ENCODE measurements at places on chromosomes 12 and 14.

DNA sequence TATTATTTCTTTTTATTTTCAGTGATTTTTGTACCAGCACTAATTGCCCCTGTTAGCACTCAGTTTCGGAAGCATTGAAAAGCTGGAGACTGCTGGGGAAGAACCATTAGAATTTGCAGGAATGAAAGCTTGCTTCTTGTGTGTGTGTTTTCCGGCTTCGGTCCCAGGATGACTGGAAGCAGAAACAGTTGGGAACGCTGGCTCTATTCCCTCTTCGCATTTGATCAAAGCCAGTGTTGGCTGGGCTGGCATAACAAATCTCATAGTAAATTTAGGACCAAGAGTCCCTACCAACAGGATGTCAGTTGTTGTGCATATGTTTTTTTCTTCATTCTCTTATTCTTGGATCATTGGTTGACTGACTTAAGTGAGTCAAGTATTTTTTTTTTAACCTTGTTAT lies 53.6 kb upstream of the TRAF3 start:
- DNase-seq: no peak

DNA sequence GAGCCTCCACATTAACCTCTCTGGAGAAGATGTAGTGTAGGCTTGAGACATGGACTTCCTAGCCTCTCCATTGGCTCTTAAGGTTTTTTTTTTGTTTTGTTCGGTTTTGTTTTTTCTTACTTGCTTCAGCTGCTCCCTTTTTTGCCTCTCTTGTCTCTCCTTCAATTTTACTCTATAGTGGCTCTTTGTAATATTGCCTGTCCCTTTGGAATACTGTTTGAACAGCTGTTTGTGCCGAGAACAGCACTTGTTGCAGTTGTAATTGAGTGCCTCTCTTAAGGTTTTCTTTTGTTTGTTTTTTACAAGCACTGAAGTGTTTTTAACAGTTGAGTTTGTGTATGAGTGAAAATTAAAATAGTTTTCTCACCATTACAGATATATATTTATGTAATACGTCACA lies 567.7 kb downstream of the LRFN5 start:
- no peak for DNase-seq

DNA sequence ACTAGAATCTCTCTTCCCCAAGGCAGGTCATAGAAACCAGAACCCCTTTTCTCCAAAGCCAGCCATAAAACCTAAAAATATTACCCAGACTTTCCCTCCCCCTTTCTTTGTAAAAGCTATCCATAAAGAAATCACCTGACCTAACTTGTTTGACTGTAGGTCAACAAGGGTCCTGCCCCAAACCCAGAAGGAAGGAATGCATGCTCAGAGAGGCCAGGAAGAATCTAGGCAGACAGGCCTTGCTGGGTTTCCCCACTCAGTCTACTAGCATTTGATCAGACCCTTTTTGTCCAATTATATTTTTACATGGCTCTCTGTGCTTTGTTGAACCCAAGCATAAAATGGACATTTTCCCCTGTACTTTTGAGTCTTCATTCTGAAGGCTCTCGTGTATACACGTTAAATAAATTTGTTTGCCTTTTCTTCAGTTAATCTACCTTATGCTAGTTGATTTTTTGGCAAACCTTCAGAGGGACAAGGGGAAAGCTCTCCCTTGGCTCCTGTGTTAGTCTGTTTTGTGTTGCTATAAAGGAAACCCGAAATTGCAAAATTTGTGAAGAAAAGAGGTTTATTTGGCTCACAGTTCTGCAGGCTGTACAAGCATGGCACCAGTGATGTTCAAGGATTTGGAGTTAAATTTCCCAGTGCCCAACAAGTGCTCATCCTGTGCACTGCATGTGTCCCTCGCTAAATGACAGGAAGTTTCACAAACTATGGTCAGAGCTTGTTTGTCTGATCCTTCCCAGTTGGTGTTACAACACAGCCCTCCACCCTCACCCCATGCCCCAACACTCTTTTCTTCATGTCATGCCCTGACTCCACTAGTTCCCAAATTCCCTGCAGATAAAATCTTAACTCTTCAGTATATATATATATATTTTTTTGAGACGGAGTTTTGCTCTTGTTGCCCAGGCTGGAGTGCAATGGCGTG lies 14.2 kb upstream of the RASSF3 start:
- no peak for DNase-seq

GRCh38 chr14:34824826-34825225 lies 50.3 kb downstream of the BAZ1A start:
- no peak for DNase-seq

GRCh38 chr14:70087380-70087697 lies 101.4 kb downstream of the SLC8A3 start:
- no peak for DNase-seq

DNA sequence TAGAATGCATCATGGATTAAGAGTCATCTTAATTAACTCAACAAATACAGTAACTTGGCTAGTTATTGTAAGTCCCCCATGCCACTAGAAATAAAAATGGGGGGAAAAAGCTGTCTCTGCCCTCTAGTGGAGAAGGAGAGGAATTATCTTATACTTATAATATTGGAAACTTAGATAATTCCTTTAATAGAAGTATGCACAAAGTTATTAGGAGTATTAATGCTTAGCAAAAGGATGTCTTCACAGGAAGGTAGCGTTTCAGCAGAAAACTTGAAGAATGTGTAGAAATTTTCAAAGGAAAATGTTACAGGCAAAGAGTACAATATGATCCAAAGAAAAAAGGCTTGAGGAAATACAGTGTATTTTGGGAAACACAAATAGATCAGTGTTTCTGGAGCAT lies 19.8 kb downstream of the OR5AU1 start:
- DNase-seq: no peak

DNA sequence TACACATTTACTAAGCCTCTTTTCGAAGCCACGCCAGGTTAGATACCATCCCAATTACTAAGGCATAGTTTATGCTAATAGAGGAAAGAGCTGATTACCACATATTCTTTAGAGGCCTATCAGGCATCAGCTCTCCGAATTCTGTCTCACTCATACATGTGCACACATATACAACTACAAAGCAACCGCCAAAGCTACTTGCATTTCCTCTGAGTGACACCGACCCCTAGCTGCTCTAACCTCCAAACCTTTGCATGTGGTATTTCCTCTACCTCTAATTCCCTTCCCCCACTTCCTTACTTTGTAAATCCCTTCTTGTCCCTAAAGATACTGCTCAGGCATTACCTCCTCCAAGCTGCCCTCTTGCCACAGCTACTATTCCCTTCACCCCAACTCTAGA lies 107.2 kb downstream of the DUSP6 start:
- no peak for DNase-seq

- DNase-seq: no peak
These were observed 197.8 kb upstream of the PZP start for GRCh38 chr12:9405886-9406563.

- DNase-seq: no peak
These were observed 14.4 kb downstream of the TMTC1 start for GRCh38 chr12:29769162-29769858.

DNA sequence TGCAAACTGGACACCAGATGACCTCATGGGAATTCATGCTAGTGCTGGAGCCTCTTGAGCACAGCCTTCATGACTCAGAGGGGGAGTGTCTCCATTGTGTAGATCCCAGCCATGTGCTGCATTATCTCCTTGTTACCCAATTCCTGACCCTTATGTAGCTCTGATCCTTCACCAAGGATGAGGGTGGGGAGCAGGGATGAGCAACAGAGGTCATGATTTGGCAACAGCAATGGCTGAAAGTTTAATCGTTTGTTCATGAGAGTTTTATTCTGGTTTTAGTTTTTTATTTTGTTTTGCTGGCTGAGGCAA lies 9.5 kb upstream of the BDKRB1 start:
- DNase-seq: peak; percentile 97

GRCh38 chr12:67807814-67808213 lies 159.3 kb downstream of the DYRK2 start:
- DNase-seq: no peak

- no peak for DNase-seq
These were observed 2.6 kb upstream of the WNT10B start for GRCh38 chr12:48973941-48974673.

DNA sequence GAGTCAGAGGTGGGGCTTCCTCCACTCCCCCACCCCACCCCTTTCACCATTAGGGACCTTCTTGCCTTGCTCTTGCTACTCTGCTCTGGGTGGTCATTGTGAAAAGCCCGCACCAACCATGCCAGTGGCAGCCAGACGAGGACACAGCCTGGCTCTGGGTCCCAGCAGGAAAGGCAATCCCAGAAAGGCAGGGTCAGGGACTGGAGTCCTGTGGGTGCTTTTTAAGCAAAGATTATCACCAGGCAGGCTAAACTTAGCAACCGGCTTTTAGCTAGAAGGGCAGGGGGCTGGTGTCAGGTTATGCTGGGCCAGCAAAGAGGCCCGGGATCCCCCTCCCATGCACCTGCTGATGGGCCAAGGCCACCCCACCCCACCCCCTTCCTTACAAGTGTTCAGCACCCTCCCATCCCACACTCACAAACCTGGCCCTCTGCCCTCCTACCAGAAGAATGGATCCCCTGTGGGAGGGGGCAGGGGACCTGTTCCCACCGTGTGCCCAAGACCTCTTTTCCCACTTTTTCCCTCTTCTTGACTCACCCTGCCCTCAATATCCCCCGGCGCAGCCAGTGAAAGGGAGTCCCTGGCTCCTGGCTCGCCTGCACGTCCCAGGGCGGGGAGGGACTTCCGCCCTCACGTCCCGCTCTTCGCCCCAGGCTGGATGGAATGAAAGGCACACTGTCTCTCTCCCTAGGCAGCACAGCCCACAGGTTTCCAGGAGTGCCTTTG lies 1.2 kb upstream of the GAPDH start:
- DNase-seq: no peak

DNA sequence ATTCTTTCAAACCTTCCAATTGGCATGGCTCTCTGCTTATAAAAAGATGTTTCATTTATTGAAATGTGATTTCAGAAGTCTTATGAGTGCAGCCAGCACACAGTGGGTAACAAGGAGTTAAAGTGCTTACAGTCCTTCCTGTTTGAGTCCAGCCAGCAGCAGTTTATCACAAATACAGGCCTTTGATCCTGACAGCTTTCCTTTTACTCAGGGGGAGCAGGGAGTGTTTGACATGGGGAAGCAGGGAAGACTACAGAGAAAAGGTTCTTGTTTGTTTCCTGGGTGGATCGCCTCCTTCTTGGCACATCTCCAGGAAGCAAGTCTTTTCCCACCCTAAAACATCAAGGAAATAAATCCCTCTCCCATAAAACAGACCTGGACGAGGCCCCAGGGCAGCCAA lies 216.1 kb downstream of the MSRB3 start:
- DNase-seq: no peak

- no peak for DNase-seq
These were observed 176.6 kb downstream of the EMP1 start for GRCh38 chr12:13373131-13373530.

DNA sequence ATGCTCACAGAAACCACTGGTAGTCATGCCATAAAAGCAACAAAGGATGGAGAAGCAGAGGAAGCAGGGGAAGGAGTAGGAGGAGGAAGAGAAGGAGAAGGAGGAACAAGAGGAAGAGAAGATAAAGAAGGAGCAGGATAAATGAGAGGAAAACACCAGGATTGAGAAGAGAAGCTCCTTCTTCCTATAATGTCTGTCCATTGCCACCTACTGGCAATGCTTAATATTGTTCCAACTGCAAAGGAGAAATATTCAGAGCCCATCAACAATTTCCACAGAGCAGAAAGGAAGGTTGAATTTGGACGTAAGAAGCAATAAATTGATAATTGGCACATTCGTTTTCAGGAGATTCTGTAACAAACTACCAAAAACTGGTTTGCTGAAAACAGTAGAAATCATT lies 898.4 kb downstream of the SLC16A7 start:
- peak; percentile 27 for DNase-seq

DNA sequence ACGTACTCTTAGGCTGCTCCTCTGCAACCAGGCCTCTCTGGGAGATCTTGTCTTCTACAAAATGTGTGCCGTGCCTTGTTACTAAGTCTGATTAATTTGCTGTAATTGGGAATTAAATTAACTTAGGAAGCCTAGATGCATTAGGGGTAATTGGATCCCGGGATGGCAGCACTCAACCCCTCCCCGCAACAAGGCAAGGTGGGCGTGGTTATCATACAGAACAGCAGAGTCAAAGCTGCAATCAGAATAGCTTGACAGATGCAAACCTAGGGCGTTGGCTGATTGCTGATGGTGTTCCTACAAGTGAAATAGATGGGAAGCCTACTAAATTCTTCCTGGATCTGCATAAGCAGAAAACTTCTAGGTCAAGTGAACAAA lies 34.5 kb upstream of the NFYB start:
- DNase-seq: no peak

- no peak for DNase-seq
These were observed 120.0 kb downstream of the CPNE8 start for GRCh38 chr12:38785381-38785780.

DNA sequence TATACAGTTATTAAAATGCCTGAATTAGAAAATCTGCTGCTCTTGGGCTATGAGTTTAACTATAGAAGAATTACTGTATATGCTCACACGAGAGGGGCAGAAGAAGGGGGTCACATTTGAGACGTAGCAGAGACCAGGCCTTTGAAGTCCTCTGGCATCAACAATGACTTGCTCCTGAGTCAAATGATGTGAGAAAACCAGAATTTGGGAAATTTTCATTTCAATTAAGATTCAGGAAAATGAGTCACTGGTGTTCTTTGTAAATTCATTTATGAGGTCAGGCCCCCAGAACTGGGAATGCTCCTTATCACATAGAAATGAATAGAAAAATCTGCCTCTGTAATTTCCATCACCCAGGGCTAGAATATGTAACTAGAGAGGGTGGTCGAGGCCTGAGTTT lies 92.9 kb downstream of the APAF1 start:
- DNase-seq: no peak

DNA sequence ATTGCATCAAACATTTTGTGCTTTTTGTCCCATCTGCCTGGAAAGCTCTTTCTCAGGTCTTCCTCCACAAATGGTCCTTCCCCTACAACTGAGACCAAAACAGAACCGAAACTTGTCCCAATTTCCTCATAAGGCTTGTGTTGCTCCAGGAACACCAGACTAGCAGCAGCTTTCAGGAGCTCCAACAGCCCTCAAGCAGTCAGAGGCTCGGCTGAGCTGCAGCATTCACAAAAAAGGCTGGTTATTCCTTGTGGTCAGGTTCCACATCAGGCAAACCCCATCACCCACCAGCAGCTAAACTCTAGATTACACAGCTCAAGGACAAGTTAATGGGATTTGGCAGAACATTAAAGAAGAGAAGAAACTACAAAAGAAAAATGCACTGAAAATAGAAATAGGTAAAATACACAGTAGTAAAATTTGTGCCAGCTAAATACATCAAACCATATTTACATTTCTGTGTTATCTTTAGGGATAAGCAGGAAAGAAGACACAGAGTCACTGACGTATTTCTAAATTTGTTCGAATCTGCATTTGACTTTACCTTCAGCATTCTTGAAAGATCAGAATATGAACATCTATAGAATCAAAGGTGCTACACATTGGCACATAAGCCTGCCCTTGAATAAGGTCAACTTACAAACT lies 141.2 kb downstream of the STXBP6 start:
- no peak for DNase-seq

- no peak for DNase-seq
These were observed 256.9 kb downstream of the SYT1 start for GRCh38 chr12:79121486-79121885.

- no peak for DNase-seq
These were observed 80.8 kb downstream of the SLC35F4 start for GRCh38 chr14:57785058-57785457.

- DNase-seq: no peak
These were observed 126.8 kb upstream of the ARHGAP5 start for GRCh38 chr14:31950331-31950730.
